Activated T-helper 1 cell treated with anti-CD3 and anti-CD28 coated beads, Interleukin-2, amount 50 U/mL, for 16 hours (primary cell): ENCODE measurements at places on chromosomes 2 and 18.

DNA sequence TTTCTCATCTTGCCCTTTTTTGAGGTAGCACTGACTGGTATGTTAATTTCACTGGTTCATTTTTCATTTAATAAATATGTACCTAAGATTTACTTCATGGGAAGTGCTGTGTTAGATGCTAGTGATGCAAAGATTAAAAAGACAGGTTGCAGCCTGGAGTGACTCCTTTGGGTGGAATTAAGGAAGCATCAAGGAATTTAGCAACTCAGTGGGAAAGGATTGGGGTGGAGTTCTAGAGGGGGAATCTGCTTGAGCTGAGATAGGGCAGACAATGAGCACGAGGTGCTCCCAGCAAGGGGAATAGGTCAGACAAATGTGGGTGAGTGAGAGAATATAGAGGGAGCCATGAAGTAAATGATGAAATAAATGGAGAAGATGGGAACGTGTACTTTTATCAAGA is 57.0 kb downstream of the LYPD6 start:
- no peak for DNase-seq

GRCh38 chr18:43484710-43485109 is 207.4 kb upstream of the SYT4 start:
- no peak for DNase-seq

DNA sequence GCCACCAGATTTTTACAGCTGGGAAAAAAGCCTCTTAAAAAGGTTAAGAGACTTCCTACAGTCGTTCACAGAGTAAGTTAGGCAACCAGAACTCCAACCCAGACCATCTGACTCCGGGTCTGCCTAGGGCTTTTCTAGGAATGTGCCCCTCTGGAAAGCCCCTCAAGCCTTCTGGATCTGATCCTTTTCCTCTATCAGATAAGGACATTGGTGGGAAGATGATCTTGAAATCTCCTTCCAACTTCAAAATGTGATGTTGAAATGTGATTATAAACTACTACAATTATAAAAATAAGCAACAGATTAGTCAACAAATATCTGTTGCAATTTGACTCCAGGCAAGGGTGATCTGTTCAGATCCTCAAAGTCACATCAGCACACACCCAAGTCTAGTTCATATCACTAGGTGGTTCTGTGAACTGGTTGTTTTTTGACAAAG is 270.4 kb downstream of the ARHGAP15 start:
- no peak for DNase-seq

- DNase-seq: no peak
Measured at GRCh38 chr2:124898827-124899226, 873.7 kb downstream of the CNTNAP5 start.

DNA sequence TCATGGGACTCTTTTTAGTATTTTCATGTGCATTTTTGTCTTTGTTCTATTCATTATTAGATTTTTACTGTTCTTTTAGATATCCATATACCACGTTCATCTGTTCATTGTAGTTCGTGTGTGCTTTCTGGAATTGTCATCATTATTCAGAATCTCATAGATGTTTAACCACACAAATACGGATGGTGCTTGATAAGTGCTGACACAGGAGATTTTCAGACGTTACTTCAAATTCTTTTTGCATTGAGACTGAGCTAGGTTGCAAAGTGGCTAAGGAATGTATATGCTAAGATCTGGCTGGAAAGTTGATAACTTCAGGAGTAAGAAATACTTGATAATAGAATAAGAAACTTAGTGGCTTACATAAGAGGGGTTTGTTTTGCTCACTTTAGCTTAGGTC is 153.6 kb downstream of the CTNNA2 start:
- no peak for DNase-seq

DNA sequence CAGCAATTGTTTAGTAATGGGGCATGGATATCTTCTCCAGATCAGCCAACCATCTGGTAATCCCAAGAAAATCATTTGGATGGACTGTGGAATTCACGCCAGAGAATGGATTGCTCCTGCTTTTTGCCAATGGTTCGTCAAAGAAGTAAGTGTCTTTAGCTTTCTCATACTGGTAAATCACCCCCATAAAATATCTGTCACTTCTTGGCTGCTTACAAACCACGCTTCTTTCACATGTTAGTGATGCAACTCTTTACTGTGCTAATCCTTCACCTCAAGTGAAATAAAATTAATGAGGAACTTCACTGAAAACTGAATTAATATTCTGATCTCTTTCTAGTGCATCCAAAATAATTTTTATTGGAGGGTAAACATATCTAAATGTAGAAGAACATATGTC is 18.9 kb downstream of the CPO start:
- DNase-seq: no peak

GRCh38 chr2:105396254-105397024 is 2.4 kb downstream of the FHL2 start:
- no peak for DNase-seq

- peak; percentile 58 for DNase-seq
Measured at GRCh38 chr2:218396688-218397462, 2.8 kb upstream of the CTDSP1 start.

DNA sequence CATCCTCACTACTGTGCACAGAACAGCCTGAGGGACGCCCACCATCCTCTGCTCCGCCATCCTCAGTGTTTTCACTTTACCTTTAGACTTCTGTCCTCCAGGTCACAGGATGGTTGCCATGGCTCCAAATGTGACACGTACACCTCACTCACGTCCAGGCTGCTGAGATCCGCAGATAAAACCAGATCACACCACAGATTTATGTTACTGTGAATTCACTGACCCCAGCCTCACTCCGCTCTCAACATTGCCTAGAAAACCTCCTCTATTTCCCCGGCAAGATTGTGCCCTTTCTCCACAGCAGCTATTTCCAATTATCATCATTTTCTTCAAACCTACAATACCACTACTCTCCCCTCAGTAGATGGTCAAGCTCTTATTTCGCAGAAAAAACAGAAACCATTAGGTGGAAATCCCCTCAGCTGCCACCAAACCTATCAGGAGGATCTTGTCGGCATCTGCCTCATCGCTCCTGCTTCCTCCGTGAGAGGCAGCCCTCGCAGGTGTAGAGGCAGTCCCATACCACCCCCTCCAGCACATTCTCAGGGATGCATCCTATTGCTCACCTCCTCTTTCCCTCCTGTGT is 49.8 kb upstream of the SLC1A4 start:
- DNase-seq: no peak

DNA sequence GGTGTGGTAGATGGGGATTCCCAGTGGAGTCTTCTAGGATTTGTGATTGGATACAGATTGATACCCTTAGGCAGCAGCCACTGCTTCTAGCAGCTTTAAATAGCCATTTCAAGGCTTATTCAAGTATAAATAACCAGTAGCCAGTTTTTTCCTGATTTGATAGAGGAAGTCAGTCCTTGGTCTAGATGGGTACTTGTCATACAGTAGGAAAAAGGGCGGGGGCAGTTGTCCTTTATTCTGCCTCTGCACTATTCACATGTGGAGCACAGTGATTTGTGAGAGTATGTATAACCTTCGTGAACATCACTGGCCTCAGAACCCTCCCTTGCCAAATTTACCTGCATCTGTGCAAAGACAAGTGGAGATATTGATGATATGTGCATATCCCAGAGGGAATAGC is 6.8 kb downstream of the PPP1CB start:
- DNase-seq: no peak

- DNase-seq: no peak
Measured at GRCh38 chr2:8234253-8234652, 447.6 kb upstream of the ID2 start.

DNA sequence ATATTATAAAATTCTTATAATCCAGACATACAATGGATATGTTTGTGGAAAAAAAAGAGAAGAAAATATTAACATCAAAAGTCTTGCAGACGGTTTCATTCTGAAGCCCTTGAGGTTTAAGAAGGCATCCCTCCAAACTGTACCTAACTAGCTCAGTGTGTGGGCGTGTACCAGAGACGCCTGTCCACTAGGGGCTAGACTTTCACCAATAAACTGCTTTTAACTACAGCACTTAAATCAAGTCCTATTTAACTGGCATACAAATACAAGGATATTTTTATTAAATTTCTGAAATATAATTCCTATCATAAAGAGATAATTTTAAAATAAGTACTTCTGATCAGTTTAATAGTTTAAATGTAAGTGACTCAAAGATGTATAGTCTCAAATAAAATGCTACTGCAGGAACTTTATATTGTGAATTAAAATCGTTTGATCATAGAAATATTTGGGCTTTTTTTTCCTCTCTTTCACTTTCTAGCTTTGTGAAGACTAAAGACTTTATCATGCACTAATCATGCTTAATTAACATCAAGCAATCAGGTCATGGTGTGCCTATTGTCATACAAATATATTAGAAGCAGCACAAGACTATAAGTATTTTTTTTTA is 437.7 kb downstream of the SATB2 start:
- DNase-seq: no peak

DNA sequence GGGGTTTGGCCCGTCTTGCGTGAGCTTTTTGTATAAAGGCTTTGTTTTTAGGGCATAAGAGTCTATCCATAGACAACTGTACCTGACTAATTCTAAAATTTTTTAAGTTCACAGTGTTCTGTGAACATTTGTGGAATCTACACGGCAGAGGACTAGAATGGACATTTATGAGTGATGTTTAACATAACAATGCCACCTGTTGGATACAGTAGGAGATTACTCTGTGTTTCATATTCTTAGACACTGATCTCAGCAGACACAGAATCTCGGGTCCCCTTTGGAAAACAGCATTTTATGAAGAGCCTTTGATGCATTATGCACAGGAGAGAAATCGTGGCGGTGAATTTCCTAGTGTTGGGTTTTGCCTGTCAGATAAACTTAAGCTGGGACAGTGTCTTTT is 752.2 kb downstream of the DPP10 start:
- DNase-seq: no peak

DNA sequence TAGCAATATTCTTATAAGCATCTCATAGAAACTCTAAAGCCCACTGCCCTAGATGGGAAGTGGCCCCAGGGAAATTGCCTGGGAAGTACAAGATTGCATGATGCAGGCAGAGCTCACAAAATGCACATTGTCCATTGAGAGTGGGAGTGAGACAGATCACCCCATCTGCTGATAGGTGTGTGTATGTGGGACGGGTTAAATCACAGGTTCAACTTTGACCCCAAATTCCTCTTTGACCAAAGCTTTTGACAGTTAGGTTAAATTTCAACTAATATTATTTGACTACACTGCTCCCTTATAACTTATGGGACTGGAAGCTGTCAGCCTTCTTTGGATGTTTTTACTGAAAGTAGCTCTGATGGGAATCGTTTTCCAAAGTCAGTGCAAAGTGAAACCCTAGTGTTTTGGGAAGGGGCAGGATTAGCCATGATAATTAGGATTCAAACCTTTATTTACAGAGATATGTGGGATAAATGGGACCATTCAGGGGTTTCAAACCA is 11.4 kb upstream of the FABP1 start:
- DNase-seq: no peak

GRCh38 chr2:126999106-126999756 is 100.5 kb downstream of the TEX51 start:
- DNase-seq: no peak

- no peak for DNase-seq
Measured at GRCh38 chr2:221203856-221204255, 368.2 kb downstream of the EPHA4 start.

- no peak for DNase-seq
Measured at GRCh38 chr18:36942264-36942663, 113.3 kb downstream of the KIAA1328 start.

GRCh38 chr2:126765395-126765794 is 109.4 kb downstream of the GYPC start:
- DNase-seq: no peak

DNA sequence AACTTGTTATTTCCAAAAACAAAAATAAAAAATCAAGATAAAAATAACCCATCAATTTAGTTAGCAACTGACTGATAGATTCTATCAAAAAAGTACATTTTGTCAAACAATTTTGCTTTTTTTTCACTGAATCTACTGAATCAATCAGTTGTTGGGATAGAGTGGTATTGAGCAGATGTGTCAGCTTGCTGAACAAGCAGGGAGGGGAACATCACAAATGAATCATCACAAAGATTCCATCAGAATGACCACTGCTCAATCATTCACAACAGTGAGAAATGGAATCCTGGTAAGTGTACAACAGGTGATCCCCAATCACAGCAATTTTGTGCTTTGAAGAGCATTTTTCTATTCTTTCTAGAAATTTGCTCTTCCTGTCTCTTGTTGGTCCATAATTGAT is 12.3 kb upstream of the SLC14A2 start:
- no peak for DNase-seq

DNA sequence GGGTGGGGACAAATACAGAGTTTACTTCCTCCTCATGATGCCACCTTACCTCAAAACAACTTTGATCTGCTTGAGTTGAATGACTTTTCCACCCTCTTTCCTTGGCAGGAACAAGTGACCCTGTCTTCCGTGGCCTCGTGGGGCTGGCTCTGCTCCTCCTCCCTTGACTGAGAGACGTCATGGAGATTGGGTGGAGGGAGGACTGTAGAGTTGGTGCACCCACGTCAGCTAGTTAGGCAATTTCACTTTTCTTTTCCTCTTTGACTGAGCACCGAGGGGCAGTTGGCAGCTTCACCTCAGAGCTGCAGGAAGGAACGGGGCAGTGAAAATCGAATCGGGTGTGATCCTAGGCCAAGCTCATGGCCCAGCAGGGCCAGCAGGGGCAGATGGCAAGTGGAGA is at the start of gene SP140:
Gene SP140, plus strand, starts transcription at position 251 of the 400 bp plus-strand sequence. Its CDS starts 109 bp downstream, at position 360.
- DNase-seq: peak; percentile 32

- DNase-seq: no peak
Measured at GRCh38 chr2:9347411-9347881, 75.9 kb downstream of the ITGB1BP1 start.

GRCh38 chr2:36511858-36512603 is 85.9 kb downstream of the FEZ2 start:
- DNase-seq: no peak

- no peak for DNase-seq
Measured at GRCh38 chr2:125172181-125172580, 1147.1 kb downstream of the CNTNAP5 start.

- no peak for DNase-seq
Measured at GRCh38 chr2:74768401-74768914, 65.5 kb upstream of the HK2 start.

DNA sequence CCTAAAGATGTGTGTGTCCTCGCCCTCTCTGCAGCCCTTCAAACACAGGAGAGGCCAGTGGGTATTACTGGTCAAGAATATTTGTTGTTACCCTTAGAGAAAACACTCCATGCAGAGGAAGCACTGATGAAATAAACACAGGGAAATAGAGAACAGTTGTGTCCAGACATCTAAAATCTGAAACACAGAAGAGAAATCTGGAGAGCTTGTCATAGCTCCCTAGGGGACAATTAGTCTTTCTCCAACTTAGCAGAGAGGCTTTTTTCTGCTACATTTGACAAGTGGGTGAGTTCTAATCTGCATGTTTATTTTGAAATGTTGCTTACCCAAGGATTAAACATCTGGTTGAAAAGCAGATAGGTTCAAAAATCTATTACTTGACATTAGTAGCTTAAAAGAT is 190.1 kb downstream of the CTNNA2 start:
- DNase-seq: no peak

- no peak for DNase-seq
Measured at GRCh38 chr18:27713037-27713737, 463.7 kb downstream of the CDH2 start.

DNA sequence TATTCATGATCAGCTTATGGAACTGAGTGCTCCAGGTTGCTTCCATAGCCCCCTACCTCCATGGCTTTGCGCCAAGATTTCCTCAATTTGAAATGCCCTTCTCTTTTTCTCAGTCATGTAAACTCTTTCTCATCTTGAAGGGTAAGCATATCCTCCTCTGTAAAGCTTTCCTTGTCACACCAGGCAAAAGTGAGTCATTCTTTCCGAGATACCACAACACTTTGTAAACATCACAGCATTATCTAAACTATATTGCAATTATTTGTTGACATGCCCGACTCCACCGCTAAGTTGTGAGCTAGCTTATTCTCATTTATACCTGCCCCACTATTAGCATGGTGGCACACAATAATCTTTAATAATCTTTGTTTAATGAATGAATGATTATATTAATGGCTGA is 419.5 kb upstream of the CHST9 start:
- DNase-seq: no peak
